ENCODE measurements at places on chromosomes 6 and 20.

DNA sequence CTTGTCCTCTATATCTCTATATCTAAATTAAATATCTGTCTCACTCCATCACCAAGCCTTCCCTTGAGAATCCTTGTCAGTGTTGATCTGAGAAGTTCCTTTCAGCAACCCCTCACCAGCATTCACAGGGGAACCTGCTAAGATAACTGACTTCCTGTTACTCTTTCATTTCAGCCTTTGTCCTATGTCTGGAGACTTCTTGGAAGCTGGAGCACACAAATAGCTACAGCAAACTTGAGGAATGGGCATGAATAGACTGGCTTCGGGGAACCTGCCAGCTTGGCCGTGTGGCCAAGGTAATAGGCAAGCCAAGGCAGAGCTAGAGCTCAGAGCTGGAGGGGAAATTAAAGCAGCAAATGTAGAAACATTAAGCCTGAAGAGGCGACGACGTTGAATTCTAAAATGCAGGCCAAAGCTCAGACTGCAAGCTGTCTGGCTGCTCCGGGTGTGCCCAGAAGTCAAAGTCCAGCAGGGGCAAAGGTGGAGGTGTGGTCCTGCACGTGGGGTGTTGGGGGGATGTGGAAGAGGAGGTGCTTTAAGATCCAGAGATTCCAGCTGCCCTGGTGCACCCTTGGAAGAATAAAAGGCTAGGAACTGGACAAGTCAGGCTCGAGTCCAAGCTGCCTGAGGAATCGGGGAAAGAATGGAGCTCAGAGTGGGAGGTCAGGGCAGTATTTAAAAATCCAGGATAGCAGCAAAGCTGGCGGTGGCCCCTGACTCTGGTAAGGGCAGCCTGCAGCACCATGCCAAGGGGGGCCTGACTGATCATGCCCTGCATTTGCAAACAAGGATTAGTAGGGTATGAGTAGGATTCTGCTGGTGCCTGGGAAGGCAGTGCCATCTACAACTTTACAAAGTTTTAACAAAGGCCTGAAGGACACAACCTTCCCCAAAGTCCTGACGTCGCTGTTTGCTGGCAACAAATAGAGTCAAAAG is 185.0 kb upstream of the SGK1 start:
- peak; percentile 27 for DNase-seq

DNA sequence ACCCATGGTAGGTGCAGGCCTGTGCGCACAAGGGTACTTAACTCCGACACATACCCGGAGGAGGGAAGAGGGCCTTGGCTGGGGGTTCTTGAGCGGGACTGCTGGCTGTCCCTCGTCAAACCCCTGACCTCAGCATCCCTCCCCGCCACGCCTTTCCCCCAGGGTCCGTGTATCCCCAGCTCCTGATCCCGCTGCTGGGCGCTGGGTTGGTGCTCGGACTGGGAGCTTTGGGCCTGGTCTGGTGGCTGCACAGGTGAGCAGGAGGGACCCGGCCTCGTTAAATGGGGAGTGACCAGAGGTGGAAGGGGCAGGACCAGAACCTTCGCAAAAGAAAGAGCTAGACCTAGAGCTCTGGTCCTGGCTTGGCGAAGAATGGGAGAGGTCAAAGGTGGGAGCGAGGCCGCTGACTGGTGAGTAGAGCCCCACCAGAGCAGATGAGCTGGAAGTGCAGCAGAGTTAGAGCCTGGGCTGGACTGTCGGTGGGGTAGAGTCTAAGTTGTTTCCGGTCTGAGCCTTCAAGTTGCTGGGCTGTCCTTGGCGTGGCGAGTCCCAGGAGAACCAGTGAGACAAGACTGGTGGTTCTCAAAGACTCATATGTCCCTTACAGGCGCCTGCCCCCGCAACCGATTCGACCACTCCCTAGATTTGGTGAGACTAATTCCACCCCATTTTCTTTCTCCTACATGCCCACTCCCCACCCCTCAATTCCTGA is 963 bp downstream of the MPIG6B start:
- no peak for DNase-seq

DNA sequence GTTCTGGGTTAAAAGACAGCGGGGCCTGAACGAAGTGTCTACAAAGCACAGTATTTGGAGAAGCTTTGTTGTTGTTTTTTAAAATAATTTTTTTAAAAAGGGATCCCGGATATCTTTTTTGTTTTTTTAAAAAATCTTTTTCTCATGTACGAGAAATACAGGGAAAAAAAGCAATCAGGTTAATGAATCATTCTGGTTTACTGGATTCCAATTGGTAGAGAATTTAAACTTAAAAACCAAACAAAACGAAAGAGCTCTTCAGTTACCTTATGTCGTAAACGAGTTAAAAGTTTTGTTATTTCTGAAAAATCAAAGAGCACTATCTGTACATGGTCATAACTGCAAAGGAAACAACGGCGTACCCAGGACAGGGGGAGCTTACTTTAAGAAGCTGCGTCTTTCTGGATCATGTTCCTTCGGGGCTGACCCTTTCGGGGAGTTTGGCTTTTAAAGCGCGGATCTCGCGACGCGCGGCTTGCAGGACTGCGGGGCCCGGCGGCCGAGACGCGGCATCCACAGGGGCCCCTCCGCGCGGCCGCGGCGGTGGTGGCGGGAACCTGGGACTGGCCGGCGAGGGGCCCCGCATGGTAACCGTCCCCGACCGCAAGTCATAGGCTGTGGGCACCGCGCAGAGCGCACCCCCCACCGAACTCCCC is 927 bp downstream of the IL20RA start:
- DNase-seq, result no peak

- DNase-seq, result no peak
Observed at GRCh38 chr6:107699254-107699653, 124.9 kb downstream of the SCML4 start.

DNA sequence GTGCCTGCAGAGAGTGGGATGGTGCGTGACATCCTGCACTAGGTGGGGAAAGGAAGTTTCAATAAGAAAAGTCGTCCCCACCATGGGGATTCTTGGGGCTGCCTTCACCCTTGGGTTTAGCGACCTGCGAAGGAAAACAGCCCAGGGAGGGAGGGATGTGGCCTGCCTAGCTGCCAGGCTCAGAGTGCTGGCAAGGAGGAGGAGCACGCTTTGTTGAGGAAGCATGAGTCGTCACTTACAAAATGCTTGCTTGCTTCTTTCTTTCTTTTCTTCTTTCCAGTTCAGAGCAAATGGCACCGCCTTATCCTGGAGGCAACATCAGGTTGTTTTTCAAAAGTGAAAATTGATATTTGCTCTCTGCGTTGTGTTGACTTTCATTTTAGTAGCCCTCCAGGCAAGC is 123.2 kb downstream of the TFAP2C start:
- no peak for DNase-seq

GRCh38 chr6:143970456-143971218 is 37.4 kb downstream of the PLAGL1 start:
- no peak for DNase-seq

- DNase-seq, result no peak
Observed at GRCh38 chr6:138377844-138378243, at the start of gene SMIM28. TSS of gene SMIM28 (plus strand) at chr6:138377905. CDS start at chr6:138378073, 168 bp downstream.

DNA sequence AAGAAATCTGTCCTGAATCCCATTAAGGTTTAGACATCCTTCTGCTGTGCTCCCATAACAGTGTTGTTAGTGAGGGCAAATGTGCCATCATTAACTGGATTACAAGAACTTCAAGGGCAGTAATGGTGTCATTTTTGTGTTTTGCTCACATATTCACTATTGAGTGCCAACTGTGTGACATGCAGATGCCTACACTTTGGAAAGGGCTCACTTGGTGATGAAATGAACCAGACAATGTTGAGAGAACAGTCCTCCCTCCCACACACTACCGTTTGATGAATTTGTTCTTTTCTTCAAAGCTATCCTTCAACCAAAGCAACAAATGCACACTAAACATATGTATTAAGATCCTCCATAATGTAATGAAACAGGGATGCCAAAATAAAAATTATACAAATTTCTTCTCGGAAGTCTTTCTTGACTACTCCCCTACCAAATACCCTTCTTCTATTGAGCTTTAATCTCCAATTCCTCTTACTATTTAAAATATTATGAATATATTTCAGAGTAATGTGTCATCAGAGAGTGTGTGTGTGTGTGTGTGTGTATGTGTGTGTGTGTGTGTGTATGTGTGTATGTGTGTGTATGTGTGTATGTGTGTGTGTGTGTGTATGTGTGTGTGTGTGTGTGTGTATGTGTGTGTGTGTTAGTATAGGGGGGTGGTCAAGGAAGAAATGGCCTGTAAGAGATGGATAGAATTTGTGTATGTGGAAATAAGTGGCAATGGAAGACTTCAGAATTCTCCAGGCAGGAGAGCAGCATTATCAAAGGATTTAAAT is 92.3 kb upstream of the ENPP5 start:
- no peak for DNase-seq

- no peak for DNase-seq
Observed at GRCh38 chr6:167805349-167806060, 21.2 kb upstream of the AFDN start.

- no peak for DNase-seq
Observed at GRCh38 chr20:62925420-62926228, 681 bp downstream of the DIDO1 start.

- DNase-seq, result peak; percentile 76
Observed at GRCh38 chr20:3173610-3174441, 477 bp upstream of the LZTS3 start.

DNA sequence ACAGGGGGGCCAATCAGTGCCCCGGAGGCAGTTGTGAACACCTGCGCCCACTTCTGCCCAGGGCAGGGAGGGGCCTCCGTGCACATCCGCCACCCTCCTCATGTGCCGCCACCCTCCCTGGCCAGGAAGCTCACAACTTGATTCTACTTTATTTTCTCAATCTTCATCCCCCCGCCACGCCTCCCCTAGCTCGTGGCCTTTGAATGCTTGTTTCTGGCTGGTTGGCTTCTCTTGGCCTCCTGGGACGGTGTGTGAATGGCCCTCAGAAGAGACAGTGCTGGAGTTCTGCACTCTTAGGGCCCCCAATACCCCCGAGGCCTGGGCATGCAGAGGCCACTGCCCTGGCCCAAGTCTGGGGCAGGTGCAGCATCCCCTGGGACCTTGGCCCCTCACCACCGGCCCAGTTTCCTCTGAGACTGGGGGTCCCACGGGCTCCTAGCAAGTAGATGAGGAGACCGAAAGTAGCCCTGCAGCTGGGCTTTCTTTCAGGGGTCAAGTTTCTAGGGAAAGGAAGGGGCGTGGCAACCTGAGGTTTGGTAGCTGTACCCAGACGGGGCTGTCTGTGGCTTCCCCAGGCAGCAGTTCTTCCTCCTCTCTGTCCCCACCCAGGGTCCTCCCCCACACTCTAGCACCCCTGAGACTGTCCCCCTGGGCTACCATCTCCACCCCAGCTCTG is 1.3 kb downstream of the RGS19 start:
- no peak for DNase-seq
